ENCODE measurements at places on chromosomes 6 and 20. TPM values are rescaled to one million over a fixed set of nuclear protein-coding genes. Genes with fewer than 3 reads are reported as not detected.

CST4 gene
- 0.98 TPM for total RNA-seq

PRPH2 gene
- not detected for total RNA-seq

ZC2HC1B gene
- not detected for total RNA-seq

ATF6B gene
- total RNA-seq, result 35.7 TPM

DNA sequence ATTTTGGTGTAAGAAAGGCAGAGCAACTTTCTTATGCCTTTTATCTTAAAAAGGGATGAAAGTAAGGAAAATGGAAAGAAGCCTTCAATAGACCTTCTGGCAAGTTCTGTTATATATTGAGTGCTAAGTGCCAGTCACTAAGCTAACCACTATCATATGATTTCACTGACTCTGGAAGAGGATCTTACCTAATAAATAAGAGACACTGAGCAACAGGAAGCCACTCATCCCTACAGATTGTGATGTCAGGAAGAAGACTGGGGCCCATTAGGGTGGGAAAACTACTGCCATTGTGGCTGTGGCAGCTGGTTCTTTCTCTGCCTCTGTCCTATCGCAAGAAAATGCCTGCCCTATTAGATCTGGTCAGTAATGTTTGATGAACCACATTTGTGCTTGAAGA lies 89.6 kb downstream of the AIG1 start:
- no peak for DNase-seq

GRCh38 chr6:136923116-136923953 lies 1.2 kb downstream of the SLC35D3 start:
- no peak for DNase-seq

GRCh38 chr6:113403966-113404595 lies 453.1 kb upstream of the MARCKS start:
- DNase-seq, result no peak
